ENCODE measurements at places on chromosomes 11 and 22. TPM values are rescaled to one million over a fixed set of nuclear protein-coding genes. Genes with fewer than 3 reads are reported as not detected.

Gene FSHB
- total RNA-seq, result not detected

Gene OOSP4A
- not detected for total RNA-seq

Gene IRAG1
- total RNA-seq, result 7.0 TPM

Gene TRIM29
- total RNA-seq, result 0.17 TPM

Gene ZNF143
- 21.7 TPM for total RNA-seq

Gene SLC17A6
- not detected for total RNA-seq

Gene KRTAP5-8
- total RNA-seq, result not detected

Gene MFRP
- total RNA-seq, result under 0.01 TPM

Gene GDPD4
- total RNA-seq, result 0.17 TPM

Gene ZNF280A
- 0.15 TPM for total RNA-seq

Gene PIM3
- 53.8 TPM for total RNA-seq

Gene MYRF
- 0.17 TPM for total RNA-seq

Gene LDHAL6A
- total RNA-seq, result not detected

Gene SCGB1C1
- not detected for total RNA-seq

Gene MMP1
- 78.2 TPM for total RNA-seq

Gene BTG4
- not detected for total RNA-seq

Gene CDPF1
- 13.5 TPM for total RNA-seq

Gene RBMXL2
- total RNA-seq, result not detected

Gene VWA5A
- total RNA-seq, result 30.8 TPM
